ENCODE measurements at places on chromosomes 1 and 21. TPM values are rescaled to one million over a fixed set of nuclear protein-coding genes. Genes with fewer than 3 reads are reported as not detected.

The SEC16B gene
- 0.14 TPM for polyA plus RNA-seq

DNA sequence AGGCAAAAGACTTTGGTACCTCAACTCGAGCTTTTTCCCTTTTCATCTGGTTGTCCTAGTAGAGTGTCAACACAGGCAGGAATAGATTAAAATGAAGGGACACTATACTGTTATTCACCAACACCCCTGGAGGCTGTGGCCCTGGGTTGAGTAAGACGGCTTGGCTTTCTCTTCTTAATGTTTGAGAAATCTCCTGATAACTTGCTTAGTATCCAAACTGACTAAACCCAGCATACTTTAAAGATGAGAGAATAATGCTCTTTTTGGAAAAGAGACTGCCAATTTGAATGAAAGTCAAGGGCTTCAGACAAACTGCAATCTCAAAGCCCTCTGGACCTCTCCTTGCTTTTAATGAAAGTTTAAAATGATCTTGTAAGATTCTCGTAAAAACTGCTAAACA, 2.6 kb upstream of the SLC30A1 start:
- no peaks in the 10 kb centered on the region for H3K36me3 ChIP-seq
- no peaks in the 10 kb centered on the region for H3K27me3 ChIP-seq
- peaks cover 26% of the 10 kb centered on the region for H3K4me1 ChIP-seq
- DNase-seq, result no peak
- H3K4me3 ChIP-seq, result no peak overlapping the region

- no peak for DNase-seq
- H3K4me1 ChIP-seq, result no peaks in the 10 kb centered on the region
- no peaks in the 10 kb centered on the region for H3K36me3 ChIP-seq
- no peak overlapping the region for H3K27ac ChIP-seq
- no peaks in the 10 kb centered on the region for H3K27me3 ChIP-seq
Observed at GRCh38 chr1:232899839-232900238, 50.6 kb upstream of the NTPCR start.

DNA sequence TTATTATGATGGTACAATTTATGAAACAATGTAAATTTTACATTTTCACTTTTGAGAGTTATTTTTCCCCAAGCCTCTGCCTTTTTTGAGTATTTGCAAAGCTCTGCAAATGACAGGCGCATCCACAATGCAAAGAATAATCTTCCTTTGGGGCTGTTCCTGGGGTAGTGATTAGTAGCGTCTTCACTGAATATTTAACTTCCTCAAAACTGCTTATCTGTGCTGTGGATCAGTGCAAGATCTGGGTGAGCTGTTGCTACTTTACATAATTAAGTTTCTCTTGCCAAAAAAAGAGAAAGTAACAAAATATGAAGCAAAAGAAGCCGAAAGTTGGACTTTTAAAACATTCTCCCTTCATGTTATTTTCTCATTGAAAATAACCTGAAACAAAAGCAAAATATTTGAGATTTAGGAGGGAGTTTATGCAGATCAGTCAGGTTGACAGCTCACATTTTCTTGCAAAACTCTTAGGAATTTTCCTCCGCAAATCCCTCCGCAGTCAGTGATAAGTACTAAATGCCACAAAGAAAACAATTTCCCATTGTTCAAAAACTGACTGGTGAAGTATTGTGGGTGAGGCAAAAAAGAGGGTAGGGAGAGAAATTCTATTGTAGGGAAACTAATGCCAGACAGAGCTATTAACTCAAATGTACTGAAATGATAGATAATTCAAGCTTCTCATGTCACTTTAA, 276.4 kb upstream of the B3GALT2 start:
- H3K4me3 ChIP-seq, result no peak overlapping the region
- no peaks in the 10 kb centered on the region for H3K36me3 ChIP-seq
- no peak for DNase-seq
- H3K27ac ChIP-seq, result no peak overlapping the region

Measured in GM12878 (cell line).